ENCODE measurements at places on chromosomes 6 and 20.

- no peak for DNase-seq
Measured at GRCh38 chr6:136035378-136036070, 184.0 kb downstream of the PDE7B start.

GRCh38 chr20:24574797-24575196 is 105.4 kb downstream of the SYNDIG1 start:
- DNase-seq = no peak

DNA sequence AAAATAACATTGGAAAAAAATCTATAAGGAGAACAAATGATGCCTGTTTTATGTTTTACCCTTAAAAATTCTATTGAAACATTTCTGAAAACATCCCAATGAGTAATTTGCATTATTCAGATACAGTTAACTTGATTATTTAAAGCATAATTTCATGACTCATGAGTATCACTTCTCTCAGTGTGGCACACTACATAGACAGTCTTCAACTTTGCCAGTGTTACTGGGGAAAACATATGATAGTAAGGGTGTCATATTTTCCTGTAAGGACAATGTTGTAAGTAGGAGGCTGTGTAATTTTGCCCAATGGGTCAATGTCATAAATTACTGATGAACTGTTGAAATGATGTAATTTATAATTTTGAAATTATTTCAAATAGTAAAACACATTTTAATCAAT is 125.5 kb downstream of the PHACTR1 start:
- no peak for DNase-seq

DNA sequence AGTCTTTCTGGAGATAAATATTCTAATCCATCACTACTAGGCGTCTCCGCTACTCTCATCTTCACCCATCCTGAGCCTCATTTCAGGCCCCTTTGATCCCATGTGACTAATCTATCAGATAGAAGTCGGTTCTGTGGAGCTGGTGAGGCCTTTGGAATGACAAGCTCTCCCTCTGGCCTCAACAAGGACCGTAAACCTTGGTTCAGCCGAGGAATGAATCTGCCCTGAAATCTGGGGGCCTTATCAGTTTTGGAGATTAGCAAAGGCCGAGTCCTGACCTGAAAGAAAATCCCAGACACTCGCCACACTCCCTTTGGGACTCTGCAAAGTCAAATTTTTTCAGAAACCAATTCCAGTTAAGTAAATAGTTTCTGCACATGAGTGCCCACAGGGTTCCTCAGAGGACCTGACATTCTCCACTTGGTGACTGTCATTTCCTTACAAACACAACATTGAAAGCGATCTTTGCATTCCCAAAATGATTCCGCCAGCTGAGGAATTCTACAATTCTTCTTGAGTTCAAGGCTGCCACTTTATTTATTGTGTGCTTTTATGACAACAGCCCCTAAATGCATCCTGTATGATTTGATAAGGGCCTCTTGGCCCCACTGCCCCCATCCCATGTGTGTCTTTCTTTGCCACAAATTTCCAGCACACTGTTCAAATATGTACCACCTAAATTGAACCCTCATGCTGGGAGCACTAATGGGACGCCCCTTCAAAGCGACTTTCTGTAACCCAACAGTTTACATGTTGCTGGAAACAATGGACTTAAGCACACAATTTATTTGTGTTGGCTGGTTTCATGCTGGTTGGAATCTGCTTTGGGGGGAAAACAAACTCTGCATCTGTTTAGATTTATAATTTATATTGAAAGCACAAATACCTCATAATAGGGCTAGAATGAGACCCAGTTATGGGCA is 10.0 kb upstream of the RIPOR3 start:
- no peak for DNase-seq

DNA sequence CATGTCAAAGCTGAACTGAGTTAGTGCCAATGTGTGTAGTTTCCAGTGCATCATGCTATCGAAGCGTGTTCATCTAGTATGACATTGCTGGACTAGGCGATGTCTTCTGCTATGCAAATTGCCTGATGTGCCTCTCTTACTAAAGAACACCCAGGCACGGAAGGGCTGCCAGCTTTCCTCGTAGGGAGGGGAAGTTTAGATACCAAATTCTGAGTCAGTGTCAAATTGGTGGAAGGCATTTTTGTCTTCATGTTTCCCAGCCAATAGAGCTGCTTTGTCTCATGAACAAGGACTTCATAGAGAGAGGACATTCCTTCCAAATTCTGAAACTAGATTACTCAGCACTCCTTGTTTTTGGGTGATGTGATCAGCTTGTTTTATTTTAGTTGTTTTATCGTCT is 320.1 kb downstream of the BTBD3 start:
- DNase-seq = no peak

DNA sequence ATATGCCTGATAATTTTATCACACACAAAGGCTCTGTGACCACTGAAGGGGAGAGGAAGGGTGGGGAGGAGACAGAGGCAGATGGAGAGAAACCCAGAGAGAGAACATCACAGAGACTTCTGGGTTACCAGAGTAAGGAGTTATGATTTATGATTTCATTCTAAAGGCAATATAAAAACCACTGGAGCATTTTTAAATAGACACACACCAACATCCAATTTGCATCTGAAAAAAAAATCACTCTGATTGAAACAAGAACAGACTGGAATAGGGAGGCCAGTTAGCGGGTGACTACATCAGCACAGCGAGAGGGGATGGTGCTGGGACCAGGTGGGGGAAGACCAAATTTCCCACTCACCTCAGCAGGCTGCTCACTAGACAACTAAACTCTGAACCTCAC is 104.8 kb downstream of the AGPAT4 start:
- no peak for DNase-seq

GRCh38 chr6:131390322-131390721 is 182.7 kb upstream of the ARG1 start:
- DNase-seq = no peak

GRCh38 chr6:32255199-32256153 is 31.6 kb upstream of the NOTCH4 start:
- DNase-seq = peak; percentile 70

DNA sequence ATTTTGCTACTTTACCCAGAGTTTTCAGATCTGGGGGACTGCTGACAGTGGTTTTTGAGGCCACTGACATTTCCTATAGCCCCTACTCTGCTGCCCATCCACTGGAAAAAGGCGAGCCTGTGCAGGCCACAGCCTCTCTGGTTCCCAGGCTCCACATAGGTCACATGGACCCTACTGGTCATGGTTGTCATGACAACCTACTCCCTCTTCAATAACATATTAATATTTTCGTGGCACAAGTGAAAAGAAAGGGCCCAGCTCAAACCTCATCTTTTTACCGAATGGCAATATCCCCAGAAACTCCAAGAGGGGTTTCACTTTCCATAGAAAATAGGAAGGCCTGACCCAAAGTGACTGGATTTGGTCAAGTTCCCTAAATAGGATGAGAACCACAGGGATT is 11.0 kb upstream of the FOXO3 start:
- DNase-seq = no peak

DNA sequence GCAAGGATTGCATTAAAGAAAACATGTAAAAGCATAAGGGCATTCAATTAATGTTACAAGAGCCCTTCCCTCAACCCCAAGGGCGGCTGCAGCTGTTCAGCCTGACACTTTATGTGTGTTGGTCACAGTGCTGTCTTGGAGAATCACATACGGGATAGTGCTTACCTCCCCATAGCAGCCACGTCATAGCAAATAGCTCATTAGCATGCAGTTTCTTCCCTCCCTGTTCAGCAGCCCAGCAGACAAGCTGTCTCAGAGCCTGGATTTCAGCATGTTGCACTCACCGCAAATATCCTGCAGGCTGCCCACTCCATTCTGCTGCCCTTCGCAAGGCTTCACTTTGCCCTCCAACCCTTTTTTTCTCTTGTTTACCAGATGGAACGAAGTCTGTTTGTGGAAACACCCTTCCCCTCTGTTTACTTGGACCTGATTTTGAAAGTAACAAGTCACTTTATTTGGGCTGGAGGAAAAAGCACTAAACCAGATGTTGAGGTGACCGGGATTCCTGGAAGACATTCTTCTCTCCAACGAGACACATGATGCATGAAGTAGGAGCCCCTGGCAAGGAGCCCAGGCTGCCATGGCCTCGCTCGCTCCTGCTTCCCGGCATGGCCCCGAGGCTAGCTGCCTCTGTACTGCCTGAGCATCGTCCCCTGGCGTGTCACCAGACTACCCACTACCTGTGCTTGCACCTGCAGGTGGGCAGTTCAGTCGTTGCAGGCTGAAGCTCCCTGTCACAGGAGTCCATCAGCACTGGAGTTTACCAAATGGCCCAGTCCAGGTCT is 151.6 kb upstream of the GMDS start:
- DNase-seq = no peak

GRCh38 chr6:137550535-137550934 is 56.3 kb upstream of the OLIG3 start:
- no peak for DNase-seq

DNA sequence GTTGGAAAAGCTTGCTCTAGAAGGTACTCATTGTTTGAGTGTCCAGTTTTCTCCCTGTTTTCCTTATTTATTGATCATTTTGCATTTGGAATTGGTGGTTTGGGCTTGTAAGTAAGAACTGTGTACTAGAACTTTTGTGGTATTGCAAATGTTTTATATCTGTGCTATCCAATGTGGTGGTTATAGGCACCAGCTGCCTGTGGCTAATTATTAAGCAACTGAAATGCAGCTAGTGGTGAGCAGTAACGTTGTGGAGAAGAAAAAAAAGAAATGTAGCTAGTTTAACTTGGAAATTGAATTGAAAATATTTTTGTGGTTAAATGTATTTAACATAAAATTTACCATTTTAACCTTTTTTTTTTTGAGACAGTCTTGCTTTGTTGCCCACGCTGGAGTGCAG is 50.7 kb upstream of the MAPK13 start:
- no peak for DNase-seq

GRCh38 chr6:37145443-37145842 is 24.5 kb upstream of the PIM1 start:
- no peak for DNase-seq

DNA sequence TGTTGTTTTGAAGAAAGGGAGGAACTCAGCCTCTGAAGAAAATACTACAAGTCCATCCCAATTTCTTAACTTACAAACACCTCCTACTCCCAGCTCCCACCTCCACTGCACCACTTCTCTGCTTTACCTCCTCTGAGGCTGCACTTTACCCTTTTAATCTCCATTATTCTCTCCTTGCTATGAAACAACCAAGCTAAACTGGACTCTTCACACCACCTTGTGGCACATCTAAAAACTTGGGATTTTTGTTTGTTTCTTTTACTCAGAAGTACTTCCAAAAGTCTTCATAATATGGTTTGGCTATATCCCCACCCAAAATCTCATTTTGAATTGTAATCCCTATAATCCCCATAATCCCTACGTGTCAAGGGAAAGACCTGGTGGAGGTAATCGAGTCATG is 142.2 kb downstream of the MOXD1 start:
- no peak for DNase-seq

DNA sequence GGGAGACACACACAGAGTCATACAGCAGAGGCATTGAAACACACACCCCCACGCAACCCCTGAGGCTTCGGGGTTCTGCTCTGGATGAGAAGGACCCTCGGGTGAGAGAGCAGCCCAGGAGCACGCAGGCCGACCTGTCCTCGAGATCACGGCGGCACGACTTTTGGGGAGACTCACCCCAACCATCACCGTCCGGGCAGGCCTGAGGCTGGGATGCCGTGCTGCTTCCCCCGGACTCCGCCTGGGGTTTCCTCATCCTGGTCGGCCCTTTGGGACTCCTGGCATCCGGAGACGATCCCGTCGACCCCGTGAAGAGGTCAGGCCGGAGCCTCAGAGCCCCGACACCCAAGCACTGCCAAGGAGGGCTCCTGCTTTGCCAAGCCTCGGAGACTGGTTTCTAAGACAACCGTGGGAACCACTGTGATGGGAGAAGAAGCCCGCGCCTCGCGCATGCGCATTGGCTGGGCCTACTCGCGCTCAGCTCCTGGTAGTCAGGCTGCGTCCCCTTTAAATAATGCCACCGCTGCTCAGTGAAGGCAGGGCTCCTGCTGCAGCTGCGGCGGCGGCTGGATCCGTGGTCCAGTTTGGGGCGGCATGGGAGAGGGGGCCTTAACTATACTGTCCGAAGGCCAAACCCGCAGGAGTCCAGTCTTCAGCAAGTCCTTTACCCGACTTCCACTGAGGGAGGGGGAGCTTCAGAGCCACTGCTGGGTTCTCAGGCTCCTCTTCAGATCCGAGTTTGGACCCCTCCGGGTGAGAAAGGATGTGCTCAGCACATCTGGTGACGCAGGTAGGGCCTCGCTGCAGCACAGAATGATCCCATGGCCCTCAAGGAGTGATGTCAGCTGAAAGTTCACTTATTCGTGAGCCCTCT is 171.4 kb upstream of the ZNF337 start:
- DNase-seq = peak; percentile 64

- no peak for DNase-seq
Measured at GRCh38 chr6:7900621-7901020, 10.0 kb downstream of the TXNDC5 start.

DNA sequence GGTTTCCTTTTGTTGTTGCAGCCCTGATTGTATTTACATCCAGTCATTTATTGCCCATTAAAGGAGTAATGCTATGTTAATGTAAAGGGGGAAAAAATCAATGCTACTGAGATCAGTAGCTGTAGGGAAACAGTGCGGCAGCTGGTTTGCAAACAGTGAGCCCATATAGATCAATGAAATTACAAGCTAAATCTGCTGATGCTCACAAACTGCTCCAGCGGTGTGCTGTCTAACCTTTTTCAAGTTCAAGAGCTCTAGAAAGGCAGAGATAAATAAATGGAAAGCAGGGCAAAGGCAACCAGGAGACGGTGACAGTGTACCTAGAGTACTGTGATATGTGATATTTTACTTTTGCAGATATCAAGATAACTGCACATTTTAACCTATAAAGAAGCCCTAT is 449.0 kb upstream of the MMS22L start:
- DNase-seq = no peak

DNA sequence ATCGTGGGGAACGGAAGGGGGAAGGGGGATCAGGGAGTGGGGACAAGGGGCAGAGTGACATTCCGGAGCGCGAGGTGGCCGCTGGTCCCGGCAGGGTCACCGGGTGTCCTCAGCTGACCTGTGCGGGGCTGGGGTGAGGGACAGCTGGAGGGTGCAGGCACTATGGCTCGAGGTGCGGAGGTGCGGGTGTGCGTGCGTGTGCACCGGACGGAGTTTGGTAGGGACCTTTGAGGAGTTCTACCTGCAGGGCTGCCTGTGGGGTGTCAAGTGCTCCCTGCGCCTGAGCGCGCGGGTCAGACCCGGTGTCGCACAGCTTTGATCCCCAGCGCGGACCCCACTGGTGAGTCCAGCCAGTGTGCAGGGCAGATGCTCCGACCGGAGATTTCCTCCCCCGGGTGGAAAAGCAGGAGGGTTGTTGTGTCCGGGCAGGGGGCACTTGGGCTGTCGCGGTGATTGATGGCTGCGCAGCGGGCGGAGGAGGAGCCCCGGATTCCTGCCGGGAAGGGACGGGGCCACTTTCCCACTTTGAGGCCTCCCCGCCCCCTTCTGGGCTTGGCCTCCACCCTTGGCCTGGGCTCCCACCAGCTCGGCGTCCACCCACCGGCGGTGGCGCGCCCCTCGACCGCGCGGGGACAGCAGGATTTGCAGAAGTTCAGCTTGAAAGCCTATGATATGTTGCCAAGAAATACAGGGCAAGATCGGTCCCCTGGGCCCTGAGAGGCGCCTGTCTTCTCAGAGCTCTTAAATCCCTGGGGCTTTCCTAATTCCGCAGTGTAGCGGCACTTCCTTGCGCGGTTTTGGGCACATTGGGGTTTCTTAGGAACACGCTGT is 658 bp downstream of the RIN2 start:
- DNase-seq = no peak

Measured in activated naive CD4-positive, alpha-beta T cell treated with Interleukin-2 at 50 U/mL for 16 hours (primary cell).